ENCODE measurements at places on chromosomes 6 and 20.
A peak's percentile ranks its signal among the peaks of the same experiment; 100 is the strongest.

DNA sequence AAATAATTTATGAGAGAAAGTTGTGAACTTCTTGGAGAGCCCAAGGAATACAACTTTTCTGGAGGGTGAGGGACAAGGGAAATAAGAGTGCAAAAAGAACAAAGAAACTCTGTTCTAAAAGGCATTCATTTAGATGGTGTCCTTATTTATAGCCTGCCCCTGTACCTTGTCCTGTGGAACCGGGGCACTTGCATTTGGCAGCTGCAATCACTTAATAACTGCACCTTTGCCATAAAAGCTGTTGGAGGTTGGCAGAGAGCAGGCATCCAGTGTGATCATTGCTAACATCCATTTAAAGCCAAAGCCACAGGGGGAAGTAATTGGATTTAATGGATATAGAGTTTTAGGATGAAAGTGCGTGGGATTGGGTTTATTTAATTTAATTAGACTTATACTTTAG, 50.8 kb upstream of the SGK1 start:
- no peak for DNase-seq

GRCh38 chr20:24492031-24492607, 22.7 kb downstream of the SYNDIG1 start:
- DNase-seq, result no peak

GRCh38 chr6:36523936-36524499, 23.3 kb downstream of the STK38 start:
- no peak for DNase-seq

- DNase-seq, result no peak
Observed at GRCh38 chr6:110618591-110619267, 142.3 kb upstream of the SLC22A16 start.

- DNase-seq, result no peak
Observed at GRCh38 chr6:113843500-113844073, 13.6 kb upstream of the MARCKS start.

DNA sequence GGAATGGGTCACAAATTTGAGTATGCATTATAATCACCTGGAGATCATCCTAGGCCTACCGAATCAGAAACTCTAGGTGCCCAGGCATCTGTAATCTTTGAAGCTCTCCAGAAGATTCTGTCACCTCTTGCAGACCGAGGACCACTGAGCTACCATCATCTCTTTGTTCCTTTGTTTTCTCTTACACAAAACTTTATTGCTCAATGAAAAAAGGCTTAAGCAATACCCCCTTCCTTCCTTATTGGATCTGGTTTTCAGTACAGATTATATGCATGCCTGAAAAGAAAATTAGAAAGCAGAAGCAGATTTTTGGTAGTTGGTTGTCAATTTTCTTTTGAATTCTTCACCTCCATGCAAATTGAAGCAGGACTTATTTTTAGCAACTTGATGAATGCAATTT, 31.3 kb downstream of the STX11 start:
- no peak for DNase-seq

- DNase-seq, result peak; percentile 31
Observed at GRCh38 chr6:19413323-19413722, 423.8 kb upstream of the ID4 start.

GRCh38 chr6:47834196-47834595, 52.4 kb downstream of the OPN5 start:
- no peak for DNase-seq

DNA sequence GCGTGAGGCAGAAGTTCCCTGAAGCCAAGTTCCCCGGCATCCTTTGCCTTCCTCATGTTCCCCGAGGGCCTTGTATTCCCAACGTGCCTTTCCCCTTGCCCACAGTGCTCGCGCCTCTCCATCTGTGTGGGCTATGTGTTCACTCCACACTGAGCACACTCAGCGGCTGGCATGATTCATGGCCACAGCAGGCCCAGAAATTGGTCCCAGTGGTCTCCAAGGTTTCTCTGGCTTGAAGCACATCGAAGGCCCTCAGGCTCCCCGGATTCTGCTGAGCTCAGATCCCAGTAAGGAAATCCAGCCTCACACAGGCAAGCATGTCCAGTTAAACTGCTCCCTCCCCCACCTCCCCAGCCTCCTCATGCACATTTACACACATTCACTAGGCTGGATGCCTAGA, 123.6 kb downstream of the ISM1 start:
- no peak for DNase-seq

All from fibroblast of skin of left biceps (primary cell).